ENCODE measurements at places on chromosomes 3 and 15. TPM values are rescaled to one million over a fixed set of nuclear protein-coding genes. Genes with fewer than 3 reads are reported as not detected.
A peak's percentile ranks its signal among the peaks of the same experiment; 100 is the strongest.

Gene CADM2
- 3.2 TPM for total RNA-seq

Gene ACKR2
- 6.0 TPM for total RNA-seq

Gene ITPKA
- total RNA-seq = 24.4 TPM

Gene GNAT1
- total RNA-seq = not detected

Gene AHSG
- not detected for total RNA-seq

Gene CHRNA7
- 0.06 TPM for total RNA-seq

Gene GOLGA8H
- total RNA-seq = not detected

Gene CNTN3
- total RNA-seq = 0.84 TPM

DNA sequence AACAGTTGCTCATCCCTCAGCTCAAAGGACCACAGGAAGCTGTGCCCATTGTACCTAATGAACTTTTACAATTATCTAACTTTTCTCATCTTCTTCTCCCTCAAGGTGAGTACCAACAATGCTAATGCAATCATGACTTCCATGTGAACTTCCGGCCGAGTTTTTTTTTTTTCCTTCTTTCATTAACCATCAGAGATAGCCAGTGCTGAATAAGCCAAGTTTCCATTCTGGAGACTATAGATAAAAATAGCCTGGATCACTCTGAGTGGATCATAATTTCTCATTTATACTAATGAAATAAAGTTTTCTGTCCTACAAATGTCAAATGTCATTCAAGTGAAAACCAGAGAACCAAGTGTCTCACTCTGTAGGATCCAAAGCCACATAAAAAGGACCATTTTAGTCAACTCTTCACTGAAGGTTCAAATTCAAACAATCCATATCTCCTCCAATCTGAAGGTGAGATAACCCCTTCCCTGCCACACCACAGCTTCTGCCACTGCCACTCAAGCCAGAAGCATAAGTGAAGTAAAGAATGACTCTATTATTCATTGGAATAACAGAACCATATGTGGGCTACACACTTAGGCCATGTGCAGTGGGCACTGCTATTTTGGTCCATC, 5.5 kb downstream of the SUMF1 start:
- no peaks in the 10 kb centered on the region for H3K36me3 ChIP-seq
- H3K27ac ChIP-seq = no peak overlapping the region
- DNase-seq = no peak
- H3K4me1 ChIP-seq = peaks cover 22% of the 10 kb centered on the region
- no peaks in the 10 kb centered on the region for H3K27me3 ChIP-seq
- no peak overlapping the region for H3K4me3 ChIP-seq

GRCh38 chr3:11385891-11386290, 113.7 kb downstream of the ATG7 start:
- peaks cover 19% of the 10 kb centered on the region for H3K4me1 ChIP-seq
- H3K36me3 ChIP-seq = no peaks in the 10 kb centered on the region
- no peaks in the 10 kb centered on the region for H3K27me3 ChIP-seq
- H3K4me3 ChIP-seq = no peak overlapping the region

DNA sequence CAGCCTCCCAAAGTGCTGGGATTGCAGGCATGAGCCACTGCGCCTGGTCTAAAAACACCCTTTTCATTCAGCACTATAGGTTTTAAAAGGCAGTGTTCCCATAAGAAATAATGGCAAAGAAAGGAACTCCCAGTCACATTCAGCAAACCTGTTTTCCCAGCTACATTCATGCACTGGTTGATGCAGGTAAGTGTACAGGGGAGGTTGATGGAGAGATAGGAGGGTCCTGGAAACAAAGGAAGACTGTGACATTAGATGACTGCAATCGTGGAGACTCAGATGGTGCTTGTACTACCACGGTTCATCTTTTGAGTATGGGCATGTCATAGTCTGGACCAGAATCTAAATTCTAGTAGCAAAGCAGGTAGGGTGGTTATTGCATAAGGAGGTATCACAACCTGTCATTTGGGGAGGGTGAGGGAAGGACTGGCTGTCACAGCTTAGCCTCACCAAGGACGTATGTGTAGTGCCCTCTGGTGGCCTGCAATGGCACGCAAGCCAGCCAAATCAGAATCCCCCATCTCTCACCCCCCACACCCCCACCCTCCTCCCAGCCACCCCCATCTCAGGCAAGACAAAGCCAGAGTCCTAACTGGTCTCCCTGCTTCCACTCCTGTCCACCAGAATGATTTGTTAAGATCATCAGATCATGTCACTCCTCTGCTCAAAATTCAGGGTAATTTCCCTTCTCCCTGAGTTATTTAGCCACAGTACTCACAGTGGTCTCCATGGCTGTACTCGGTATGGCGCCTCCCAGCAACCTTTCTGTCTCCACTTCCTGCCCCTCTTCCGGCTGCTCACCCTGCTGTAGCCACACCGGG, 28.8 kb upstream of the UBL7 start:
- H3K4me1 ChIP-seq = no peaks in the 10 kb centered on the region
- DNase-seq = peak; percentile 41

DNA sequence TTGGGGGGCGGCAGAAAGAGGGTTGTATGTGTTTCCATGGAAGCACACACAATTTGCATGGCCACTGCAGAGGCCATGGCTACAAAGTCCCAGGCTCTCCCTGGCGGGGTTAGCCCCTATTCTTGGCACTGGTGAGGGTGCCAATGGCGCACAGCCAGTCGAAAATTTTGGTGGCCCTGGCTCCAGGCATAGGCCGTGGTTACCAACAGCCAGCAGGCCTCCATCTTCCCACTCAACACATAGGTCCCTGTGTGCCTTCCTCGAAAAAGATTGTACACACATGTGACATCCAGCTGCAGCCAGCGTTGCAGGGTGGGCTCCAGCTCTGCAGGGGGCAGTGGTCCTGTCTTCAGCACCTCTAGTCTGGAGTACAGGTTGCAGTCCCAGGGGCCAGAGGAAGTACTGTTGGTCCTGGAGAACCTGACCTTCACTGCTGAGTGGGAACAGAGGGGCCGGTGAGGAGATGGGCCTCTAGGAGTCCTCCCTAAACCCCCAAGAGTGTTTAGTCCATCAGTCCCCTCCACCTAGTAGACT, 7.1 kb downstream of the P4HTM start:
- no peak overlapping the region for H3K4me3 ChIP-seq
- no peaks in the 10 kb centered on the region for H3K4me1 ChIP-seq
- DNase-seq = no peak
- H3K27ac ChIP-seq = peak overlapping the region; percentile 17

- no peaks in the 10 kb centered on the region for H3K36me3 ChIP-seq
- H3K27me3 ChIP-seq = no peaks in the 10 kb centered on the region
- H3K27ac ChIP-seq = no peak overlapping the region
- no peak overlapping the region for H3K4me3 ChIP-seq
Observed at GRCh38 chr15:85691350-85692240, 103.1 kb downstream of the KLHL25 start.

DNA sequence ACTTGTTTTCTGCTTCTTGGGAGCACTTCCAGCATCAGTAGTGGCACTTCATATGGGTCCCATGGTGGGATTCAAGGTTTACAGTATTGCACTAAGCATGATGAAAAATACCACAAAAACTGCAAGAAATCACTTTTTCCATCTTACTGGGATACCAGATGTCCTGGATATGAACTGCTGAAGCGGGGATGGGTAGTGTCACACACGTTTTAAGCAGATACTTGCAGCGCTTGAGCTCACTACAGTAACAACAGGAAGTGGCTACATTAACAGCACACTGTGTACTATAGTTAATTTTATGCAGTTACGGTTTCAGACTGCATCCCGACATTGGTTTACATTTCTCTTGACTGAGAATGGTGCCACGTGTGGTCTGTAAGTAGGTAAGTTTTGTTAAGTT, 3.5 kb upstream of the ISG20 start:
- no peak for DNase-seq
- H3K36me3 ChIP-seq = peaks cover under 1% of the 10 kb centered on the region
- H3K4me3 ChIP-seq = no peak overlapping the region
- H3K27ac ChIP-seq = no peak overlapping the region

DNA sequence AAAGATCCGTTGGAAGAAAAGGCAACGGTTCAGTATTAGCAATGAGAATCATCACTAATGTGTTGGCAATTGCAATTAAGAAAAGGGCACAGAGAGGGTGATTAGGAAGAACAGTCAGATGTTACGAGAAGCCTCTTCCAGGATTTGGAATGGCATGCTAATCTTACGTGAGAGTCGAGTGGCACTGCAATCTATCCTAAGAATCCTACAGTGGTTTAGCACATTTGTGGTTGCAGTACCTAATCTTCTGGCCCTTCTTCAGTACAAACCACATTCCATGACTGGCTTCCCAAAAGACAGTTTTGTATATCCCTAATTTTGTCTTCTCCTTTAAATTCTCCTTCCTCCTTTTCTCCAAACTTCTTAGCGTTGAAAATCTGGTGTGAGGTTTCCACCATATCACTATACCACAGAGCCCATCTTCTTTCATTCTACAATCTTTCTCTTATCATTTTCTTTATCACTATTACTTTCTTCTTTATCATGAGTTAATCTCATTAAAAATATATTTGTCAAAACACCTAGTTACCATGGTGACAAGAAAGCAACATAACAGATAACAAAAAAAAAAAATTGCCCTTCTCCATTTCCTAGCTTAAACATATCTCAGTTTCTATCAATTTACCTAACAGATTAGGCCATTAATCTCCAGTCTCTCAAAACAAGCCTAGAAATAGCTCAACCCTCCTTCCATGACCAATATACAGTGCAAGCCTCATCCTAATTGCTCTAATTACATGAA, 60.1 kb downstream of the IGSF11 start:
- no peaks in the 10 kb centered on the region for H3K27me3 ChIP-seq
- no peak overlapping the region for H3K27ac ChIP-seq
- no peaks in the 10 kb centered on the region for H3K4me1 ChIP-seq
- DNase-seq = no peak
- no peaks in the 10 kb centered on the region for H3K36me3 ChIP-seq

DNA sequence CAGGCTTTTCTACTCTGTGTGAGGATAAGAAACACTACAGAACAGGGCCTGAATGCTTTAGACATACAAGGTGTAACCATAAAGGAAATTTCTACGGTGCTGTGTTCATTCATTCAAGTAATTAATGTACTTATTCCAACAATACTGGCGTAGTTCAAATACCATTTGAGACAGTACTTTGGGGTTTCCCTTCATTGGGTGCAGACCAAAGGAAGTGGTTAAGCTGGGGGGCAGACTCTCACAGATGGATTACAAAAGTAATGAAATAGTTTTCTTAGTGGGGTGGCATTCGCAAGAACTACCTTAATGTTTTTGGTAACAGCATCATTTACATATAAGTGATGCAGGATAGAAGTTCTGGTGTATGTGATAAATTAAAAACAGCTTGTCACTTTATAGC, 65.9 kb downstream of the BTD start:
- no peak overlapping the region for H3K4me3 ChIP-seq
- no peaks in the 10 kb centered on the region for H3K4me1 ChIP-seq
- H3K27ac ChIP-seq = no peak overlapping the region
- no peaks in the 10 kb centered on the region for H3K36me3 ChIP-seq
- DNase-seq = no peak

DNA sequence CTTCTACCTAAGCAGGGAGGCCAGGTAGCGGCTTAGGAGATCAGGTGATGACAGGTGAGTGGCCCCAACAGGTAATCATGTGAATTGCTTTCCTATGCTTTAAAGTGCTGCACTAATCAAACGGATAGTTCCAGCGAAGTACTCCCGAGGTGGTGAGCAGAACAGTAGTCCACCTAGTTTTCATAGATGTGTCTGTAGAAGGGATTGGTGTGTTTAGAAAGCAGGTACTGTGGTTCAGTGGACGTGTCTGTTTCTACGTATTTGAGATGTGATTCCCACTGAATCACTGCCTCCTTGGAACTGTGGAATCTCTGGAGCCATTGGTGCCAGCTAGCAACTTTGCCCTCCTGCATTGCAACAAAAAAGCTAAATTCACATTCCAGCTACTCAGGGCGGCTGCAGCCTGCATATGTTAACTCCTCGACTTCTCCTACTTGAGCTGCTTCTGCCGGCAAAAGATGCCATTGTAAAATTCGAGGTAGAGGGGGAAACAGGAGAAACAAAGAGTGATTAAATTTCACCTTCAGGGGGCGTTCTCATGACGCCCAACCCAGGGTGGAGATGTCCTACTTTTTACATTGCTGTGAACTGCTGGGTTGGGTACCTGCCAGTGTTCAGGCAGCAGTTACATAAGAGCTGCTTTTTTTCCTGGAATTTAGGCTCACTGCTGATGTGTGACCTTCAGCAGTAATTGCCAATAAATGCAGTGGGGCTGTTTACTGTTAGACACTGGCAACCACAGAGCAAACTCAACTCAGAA, 227.3 kb downstream of the ITPR1 start:
- H3K36me3 ChIP-seq = no peaks in the 10 kb centered on the region
- H3K4me3 ChIP-seq = no peak overlapping the region
- H3K4me1 ChIP-seq = peaks cover 49% of the 10 kb centered on the region
- no peaks in the 10 kb centered on the region for H3K27me3 ChIP-seq

- H3K36me3 ChIP-seq = peaks cover 41% of the 10 kb centered on the region
- no peak overlapping the region for H3K4me3 ChIP-seq
- H3K4me1 ChIP-seq = peaks cover 15% of the 10 kb centered on the region
Observed at GRCh38 chr3:9808345-9809037, 1.6 kb upstream of the TTLL3 start.

- H3K4me1 ChIP-seq = peaks cover 13% of the 10 kb centered on the region
- DNase-seq = no peak
- no peaks in the 10 kb centered on the region for H3K27me3 ChIP-seq
- H3K4me3 ChIP-seq = no peak overlapping the region
- no peaks in the 10 kb centered on the region for H3K36me3 ChIP-seq
Observed at GRCh38 chr3:184596233-184596632, 34.6 kb downstream of the EPHB3 start.

DNA sequence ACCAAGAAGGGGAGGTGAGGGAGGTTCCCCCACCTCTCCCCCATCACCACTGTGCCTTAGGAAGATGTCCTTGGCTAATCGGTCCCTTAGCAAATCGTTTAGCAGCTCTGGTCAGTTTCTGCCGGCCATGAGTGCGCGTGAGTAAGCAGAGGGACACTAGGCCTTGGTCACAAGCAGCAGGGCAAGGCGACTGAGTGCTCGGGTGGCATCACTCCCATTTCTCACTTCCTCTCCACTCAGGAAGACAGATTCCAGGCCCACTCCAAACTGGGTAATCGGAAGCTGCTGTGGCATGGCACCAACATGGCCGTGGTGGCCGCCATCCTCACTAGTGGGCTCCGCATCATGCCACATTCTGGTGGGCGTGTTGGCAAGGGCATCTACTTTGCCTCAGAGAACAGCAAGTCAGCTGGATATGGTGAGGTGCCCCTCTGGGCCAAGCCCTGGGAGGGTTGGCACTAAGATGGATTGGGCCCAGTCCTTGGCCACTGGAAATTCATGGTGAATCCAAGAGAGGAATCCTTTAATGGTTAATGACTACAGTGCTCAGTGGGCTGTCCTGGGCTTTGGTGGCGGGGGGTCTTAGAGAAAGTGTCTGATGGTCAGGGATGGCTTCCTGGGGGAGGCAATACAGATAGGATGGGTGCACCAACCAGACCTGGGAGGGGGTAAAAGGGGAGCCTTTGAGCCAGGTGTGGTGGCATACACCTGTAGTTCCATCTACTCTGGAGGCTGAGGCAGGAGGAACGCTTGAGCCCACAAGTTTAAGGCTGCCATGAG, 4.0 kb downstream of the PARP3 start:
- no peak overlapping the region for H3K27ac ChIP-seq
- H3K4me3 ChIP-seq = no peak overlapping the region
- peaks cover 14% of the 10 kb centered on the region for H3K4me1 ChIP-seq
- DNase-seq = no peak
- peaks cover 30% of the 10 kb centered on the region for H3K36me3 ChIP-seq
- H3K27me3 ChIP-seq = no peaks in the 10 kb centered on the region

All from adrenal gland (tissue), 19 donors.